ENCODE measurements at places on chromosomes 5 and 9.

DNA sequence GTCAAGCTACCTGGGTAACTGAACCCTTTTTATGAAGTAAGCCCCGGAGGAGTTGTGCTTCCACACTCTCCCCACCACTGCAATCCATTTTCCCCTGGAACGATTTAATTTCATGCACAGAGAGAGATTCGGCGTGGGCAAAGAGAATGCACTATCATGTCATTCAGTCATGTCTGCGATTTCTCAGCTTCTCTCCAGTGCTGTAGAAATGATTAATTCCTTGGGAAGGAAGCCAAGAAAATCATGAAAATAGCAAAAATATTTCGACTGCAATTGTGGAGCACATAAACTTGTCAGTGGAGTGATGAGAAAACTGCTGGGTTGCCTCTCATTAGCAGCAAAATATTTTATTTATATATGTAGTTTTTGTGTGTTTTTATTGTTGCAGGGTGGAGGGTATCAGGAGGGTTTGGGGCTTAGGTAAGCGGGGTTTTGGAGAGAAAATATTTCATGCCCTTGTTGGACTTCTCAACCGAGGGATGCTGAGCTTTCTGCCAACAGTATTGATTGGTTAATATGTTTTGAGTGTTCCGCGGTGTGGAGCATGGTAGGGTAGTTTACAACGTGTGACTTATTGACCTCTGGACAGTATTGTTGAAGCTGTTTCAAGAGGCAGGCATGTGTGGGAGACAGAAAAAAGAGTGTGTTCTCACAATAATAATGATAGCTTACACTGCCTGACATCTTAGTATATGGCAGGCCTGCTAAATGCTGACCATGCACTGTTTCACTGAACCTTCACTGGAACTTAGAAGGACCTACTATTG lies 69.3 kb downstream of the SGCD start:
- H3K4me3 ChIP-seq: no peak overlapping the region
- DNase-seq: no peak
- no peak overlapping the region for H3K27ac ChIP-seq
- H3K27me3 ChIP-seq: no peaks in the 10 kb centered on the region
- no peaks in the 10 kb centered on the region for H3K36me3 ChIP-seq

DNA sequence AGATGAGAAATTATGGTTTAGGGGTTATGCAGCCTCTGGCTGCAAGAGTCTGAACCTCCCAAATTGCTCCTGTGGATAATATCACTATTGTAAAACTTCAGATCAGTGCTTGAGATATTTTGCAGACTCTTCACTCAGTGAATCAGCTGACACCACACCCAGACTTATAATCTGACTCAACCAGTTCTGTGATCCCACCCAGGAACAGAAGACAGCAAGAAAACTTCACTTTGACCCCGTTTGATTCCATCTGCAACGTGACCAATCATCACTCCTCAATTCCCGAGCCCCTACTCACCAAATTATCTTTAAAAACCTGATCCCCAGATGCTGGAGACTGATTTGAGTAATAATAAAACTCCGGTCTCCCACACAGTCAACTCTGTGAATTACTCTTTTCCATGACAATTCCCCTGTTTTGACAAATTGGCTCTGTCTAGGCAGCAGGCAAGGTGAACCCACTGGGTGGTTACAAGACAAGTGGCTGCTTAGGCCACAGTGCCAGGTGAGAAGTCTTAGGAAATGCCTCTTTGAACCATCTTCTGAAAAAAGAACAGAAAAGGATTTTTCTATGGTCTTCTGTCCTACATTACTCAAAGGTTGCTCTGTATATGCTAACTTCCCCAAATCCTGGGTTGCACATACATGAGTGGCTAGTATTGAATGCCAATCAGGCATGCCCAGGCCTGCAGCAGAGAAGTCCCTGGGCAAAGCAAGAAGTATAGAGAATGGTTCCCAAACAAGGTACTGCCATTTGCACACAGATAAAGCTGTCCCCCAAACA lies 588.0 kb downstream of the PRELID2 start:
- H3K4me1 ChIP-seq: no peaks in the 10 kb centered on the region
- DNase-seq: no peak
- no peaks in the 10 kb centered on the region for H3K36me3 ChIP-seq
- no peak overlapping the region for H3K27ac ChIP-seq
- H3K4me3 ChIP-seq: no peak overlapping the region
- H3K27me3 ChIP-seq: no peaks in the 10 kb centered on the region

- H3K27me3 ChIP-seq: no peaks in the 10 kb centered on the region
- H3K4me1 ChIP-seq: no peaks in the 10 kb centered on the region
- no peaks in the 10 kb centered on the region for H3K36me3 ChIP-seq
- DNase-seq: no peak
- no peak overlapping the region for H3K4me3 ChIP-seq
Measured at GRCh38 chr9:10172476-10172875, 440.3 kb downstream of the PTPRD start.

DNA sequence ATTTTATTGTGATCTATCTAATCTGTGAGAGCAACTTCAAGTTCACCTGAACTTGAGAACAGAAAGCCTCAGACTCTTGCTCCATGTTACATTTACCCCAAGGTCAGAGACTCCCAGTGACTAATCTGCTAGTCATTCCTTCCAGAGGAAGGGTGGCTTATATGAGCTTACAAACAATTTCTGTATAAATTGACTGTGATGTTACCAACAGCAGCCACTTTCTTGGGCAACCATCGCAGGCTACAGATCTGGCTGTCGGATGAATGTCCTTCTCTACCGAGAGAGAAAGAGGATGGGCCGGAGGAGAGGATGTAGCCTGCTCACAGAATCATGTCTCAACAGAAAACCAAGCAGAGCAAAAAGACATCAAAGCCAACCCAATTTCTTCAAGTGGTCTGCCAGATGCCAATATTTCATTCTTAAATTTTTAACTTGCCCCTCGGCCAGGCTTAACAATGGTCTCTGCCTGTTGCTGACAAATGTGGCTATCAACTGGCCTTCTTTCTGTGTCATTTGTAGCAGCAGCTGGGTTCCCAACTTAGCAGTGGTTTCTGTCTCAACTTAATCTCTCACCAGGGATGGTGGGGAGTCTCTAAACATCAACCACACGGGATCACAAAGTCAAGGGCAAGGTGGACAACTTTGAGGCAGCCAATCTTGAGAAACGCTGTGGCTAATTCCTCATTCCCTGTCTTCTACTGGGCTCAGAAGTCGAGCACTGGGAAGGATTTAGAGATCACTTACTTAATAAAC lies 81.3 kb downstream of the RAPGEF1 start:
- DNase-seq: peak; percentile 71
- peak overlapping the region; percentile 64 for H3K4me3 ChIP-seq
- peaks cover 69% of the 10 kb centered on the region for H3K4me1 ChIP-seq
- H3K36me3 ChIP-seq: peaks cover 12% of the 10 kb centered on the region

DNA sequence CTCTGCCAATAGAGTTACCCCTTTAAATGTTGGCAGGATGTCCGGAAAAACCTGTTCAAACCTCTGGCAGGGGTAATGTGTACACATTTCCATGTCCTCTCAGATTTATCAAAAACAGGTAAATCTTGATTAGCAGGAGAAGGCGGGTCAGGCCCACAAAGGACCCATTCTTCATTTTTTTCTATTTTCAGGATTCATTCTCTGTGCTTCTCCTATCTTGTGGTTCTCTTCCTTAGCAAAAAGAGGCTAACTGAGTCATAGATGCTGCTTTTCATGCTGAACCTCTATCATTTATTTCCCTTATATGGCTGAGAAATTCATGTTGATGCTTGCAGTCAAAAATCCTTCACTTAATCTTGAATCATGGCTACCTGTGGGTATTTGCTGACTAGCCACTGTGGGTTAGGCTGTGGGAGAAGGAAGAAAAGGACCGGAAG lies 112.7 kb upstream of the IQGAP2 start:
- peak overlapping the region; percentile 18 for H3K27ac ChIP-seq
- H3K4me1 ChIP-seq: peaks cover 14% of the 10 kb centered on the region
- DNase-seq: no peak
- peaks cover 22% of the 10 kb centered on the region for H3K27me3 ChIP-seq

- no peaks in the 10 kb centered on the region for H3K27me3 ChIP-seq
- peaks cover 74% of the 10 kb centered on the region for H3K4me1 ChIP-seq
- H3K36me3 ChIP-seq: peaks cover 54% of the 10 kb centered on the region
- H3K4me3 ChIP-seq: peak overlapping the region; percentile 91
- H3K27ac ChIP-seq: peak overlapping the region; percentile 98
Measured at GRCh38 chr5:157269165-157269671, 3.3 kb downstream of the CYFIP2 start.

DNA sequence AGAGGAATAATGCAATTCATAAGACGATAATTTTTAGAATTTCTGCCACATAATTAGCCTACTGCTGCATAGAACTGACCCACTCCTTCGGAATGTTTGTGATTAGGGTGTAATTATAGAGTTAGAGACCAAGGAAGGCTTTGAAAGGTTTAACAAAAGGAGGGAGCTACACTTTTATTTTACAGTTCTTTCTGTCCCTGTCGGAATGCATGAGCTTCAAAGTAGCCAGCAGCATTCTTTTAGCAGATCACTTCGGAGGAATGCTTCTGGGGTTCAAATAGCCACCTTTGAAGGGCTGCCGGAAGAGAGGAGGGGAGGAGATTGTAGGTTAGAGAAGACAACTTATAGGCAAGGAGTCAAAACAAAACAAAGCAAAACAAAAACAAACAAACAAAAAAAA lies 168.1 kb downstream of the GRIA1 start:
- H3K27me3 ChIP-seq: no peaks in the 10 kb centered on the region
- no peaks in the 10 kb centered on the region for H3K36me3 ChIP-seq
- no peak overlapping the region for H3K27ac ChIP-seq
- H3K4me1 ChIP-seq: no peaks in the 10 kb centered on the region
- H3K4me3 ChIP-seq: no peak overlapping the region

DNA sequence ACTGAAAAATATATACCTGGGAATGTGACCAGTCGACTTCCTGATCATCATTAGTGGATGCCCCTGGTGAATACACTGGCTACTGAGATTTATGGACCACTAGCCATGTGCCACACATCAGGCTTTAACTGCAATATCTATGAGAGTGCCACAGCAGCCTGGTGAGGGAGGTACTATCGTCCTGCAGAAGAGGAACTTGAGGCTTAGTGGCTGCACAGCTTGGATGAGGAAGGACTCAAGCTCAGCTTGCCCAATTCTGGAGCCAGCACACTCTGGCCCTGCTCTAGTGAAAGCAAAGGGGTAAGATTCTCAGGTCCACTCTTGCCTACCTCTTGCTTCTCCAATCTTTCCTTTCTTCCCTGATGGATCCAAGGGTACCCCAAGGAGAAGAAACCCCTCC lies 129.3 kb downstream of the ENTREP1 start:
- no peak overlapping the region for H3K4me3 ChIP-seq
- H3K27ac ChIP-seq: no peak overlapping the region
- H3K36me3 ChIP-seq: no peaks in the 10 kb centered on the region

DNA sequence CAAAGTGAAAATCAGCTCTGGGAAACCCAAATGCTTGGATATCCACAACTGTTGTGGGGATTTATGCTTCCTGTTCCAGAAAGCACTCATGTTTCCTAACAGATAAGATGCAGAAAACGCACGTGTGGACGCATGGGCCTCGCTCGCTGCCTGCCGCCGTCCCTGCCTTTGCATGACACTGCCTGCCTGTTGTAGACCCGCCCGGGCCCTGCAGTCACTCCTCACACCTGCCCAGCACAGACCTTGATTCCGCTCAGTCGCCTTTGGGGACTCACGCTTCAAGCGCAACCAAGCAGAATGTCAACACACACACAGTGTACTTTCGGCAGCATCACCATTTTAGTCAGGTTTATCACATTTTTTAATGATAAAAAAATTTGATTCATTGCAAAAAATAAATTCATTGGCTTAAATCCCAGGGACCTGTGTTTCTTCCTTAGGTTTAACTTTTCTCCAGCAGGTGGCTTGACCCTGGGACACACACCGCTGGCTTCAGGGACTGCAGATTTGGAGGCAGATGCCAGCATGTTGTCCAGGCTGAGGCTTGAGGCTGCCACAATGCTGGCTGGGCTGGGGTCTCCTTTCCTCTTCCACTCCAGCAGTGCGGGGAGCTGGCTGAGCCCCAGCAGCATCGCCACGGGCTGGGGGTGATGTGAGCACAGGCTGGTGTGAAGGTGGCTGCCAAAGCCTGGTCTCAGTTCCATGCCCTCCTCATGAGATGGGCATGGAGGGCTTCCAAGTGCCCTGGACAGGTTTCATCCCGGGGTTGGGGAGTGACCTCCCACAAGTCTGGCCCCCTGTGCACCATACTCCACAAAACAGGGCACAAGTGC lies 416.9 kb upstream of the IRX4 start:
- no peak overlapping the region for H3K4me3 ChIP-seq
- no peak overlapping the region for H3K27ac ChIP-seq
- no peaks in the 10 kb centered on the region for H3K36me3 ChIP-seq
- no peak for DNase-seq

DNA sequence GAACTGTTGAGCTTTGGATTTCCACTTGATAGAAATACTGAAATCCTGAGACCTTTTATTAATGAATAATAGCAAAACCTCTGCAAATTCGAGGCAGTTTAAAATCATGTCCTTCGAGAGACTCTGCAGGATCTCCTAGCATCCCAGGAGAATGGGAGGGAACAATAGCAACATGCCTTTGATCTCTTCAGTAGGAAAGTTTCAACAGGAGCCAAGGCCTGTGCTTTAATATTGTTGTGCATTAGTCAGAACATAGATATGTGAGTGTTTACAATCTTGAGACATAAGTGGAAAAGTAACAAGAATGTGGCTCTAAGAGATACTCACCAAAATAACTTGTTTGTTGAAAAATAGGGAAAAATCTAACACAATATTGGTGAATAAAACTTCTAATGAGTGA lies 83.3 kb upstream of the LHFPL2 start:
- no peaks in the 10 kb centered on the region for H3K4me1 ChIP-seq
- no peak for DNase-seq
- H3K27me3 ChIP-seq: peaks cover 3% of the 10 kb centered on the region
- H3K4me3 ChIP-seq: no peak overlapping the region

All from T-helper 2 cell treated with Interferon-gamma antibody and Interleukin-4, amounts not matched to agents 5 μg/mL and 100 μg/mL, for 36 hours (primary cell).